ENCODE measurements at places on chromosomes 7 and 10. TPM values are rescaled to one million over a fixed set of nuclear protein-coding genes. Genes with fewer than 3 reads are reported as not detected.

Gene KCNK18
- total RNA-seq = not detected

Gene TMEM196
- not detected for total RNA-seq

Gene PTF1A
- total RNA-seq = not detected

Gene TEX36
- not detected for total RNA-seq

GRCh38 chr7:152572101-152572500 is 103.8 kb downstream of the XRCC2 start:
- no peak overlapping the region for H3K4me3 ChIP-seq
- no peaks in the 10 kb centered on the region for H3K4me1 ChIP-seq
- H3K36me3 ChIP-seq = no peaks in the 10 kb centered on the region
- H3K27ac ChIP-seq = no peak overlapping the region
- H3K27me3 ChIP-seq = no peaks in the 10 kb centered on the region

Gene PRKAG2
- 5.3 TPM for total RNA-seq

DNA sequence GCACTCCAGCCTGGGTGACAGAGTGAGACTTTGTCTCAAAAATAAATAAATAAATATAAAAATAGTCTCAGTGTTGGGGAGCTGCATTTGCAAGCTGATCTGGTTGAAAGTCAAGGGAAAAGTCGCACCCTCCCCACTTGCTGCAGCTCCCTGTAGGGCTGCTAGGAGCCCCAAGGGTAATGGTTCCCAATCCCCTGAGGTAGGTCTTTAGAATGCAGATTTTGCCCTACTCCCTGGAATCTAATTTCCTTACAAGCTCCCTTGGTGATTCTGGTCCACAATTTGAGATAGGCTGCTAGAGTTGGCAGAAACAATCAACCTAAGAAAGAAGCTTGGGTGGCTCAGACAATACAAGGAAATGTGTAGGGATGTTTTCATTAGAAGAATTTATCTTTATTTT is 232.5 kb upstream of the YAE1 start:
- H3K27ac ChIP-seq = no peak overlapping the region
- no peaks in the 10 kb centered on the region for H3K4me1 ChIP-seq
- no peaks in the 10 kb centered on the region for H3K36me3 ChIP-seq
- no peak for DNase-seq

DNA sequence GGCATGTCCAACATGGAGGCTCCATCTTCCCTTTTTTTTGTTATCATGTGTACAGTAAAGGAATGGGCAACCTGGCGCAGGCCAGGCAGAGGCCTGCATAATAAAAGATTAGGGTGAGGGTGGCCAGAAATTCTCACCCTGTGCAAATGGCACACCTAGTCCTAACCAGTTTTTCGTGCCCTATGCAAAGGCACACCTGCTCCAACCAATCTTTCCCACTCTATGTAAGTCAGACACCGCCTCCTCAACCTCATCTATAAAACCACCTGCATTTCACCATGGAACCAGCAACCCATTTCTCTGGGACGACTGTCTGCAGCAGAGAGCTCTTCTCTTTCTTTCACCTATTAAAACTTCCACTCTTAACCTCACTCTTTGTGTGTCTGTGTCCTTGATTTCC is 16.1 kb downstream of the TBATA start:
- no peaks in the 10 kb centered on the region for H3K36me3 ChIP-seq
- no peaks in the 10 kb centered on the region for H3K4me1 ChIP-seq
- H3K27me3 ChIP-seq = no peaks in the 10 kb centered on the region
- no peak for DNase-seq

Gene ZNF503
- total RNA-seq = 1.7 TPM

DNA sequence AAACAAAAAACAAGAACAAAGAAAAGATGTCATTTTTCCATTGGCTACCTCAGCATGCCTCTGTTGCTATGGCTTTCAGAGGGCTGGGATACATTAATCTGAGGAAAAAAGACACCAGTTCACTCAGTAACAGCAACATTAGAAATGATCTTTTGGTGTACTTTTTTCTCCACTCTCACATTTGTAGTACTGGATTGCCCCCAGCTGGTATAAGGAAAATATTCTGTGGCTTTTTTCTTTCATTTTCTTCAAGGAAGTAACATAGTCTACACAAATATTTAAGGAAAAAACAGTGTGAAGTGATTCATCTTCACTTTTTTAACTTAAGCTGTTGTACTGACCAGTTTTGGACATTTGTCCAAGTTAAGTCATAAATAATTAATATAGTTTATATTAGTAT is 482.3 kb downstream of the SORCS1 start:
- H3K27ac ChIP-seq = no peak overlapping the region
- H3K27me3 ChIP-seq = no peaks in the 10 kb centered on the region
- H3K36me3 ChIP-seq = no peaks in the 10 kb centered on the region
- H3K4me3 ChIP-seq = no peak overlapping the region
- DNase-seq = no peak
- no peaks in the 10 kb centered on the region for H3K4me1 ChIP-seq

Gene SORCS1
- total RNA-seq = 0.24 TPM
